NCI-H1105 treated with DMSO at 0.1 percent for 48 hours (cell line): ENCODE measurements at places on chromosomes 12 and 14.

- DNase-seq: no peak
Measured at GRCh38 chr12:1811281-1811947, 9.0 kb upstream of the LRTM2 start.

DNA sequence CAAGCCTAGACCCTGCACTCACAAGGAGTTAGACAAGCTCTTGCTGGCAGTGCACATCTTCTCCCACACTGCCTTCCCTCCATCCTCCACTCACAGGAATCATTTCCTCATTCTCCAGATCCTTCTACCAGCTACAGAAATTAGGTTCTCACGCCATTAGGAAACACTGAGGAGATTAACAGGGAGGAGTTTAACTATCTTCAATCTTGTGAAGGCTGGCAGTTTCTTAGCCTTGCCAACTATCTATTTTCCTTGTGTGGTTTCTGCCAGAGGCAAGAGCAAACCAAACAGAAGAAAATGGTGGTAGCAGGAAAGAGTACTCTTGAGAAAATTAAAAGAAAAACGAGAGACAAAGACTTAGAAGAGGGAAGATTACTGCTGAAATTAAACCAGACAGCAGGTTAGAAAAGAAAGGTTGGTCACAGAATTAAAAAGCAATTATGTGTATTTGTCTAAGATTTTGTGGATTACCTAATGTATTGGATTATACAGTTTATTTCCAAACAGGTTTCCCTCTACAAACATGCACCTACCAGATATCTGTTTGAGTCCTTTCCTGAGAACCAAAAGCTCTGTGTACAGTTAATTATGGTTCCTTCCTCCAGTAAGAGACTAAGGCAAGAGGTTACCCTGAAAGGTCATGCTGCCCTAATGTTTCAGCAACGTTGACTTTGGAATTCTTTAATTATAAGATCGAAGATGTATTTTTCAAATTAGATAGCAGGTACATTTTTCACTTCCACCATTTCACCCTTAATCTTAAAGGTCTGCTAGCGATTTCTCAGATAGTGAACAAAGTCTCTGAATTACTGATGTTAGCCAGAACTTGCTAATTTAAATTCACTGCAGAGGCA, 5.0 kb downstream of the RERG start:
- DNase-seq: no peak

DNA sequence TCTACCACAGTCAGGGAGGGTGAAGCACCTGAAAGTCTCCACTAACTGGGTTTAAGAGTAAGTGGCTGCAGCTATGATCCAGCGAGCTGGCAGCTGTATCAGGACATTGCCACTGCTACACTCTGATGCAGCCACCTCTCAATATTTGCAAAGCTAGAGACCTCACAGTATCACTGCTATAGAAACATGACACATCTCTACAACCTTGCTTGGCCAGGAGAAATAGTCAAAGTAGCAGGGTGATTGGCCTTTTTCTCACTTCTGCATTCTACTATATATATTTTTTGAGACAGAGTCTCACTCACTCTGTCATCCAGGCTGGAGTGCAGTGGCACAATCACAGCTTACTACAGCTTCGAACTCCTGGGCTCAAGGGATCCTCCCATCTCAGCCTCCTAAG, 9.3 kb upstream of the FMNL3 start:
- DNase-seq: no peak

GRCh38 chr12:125882141-125882540, 816.9 kb downstream of the AACS start:
- DNase-seq: peak; percentile 3

DNA sequence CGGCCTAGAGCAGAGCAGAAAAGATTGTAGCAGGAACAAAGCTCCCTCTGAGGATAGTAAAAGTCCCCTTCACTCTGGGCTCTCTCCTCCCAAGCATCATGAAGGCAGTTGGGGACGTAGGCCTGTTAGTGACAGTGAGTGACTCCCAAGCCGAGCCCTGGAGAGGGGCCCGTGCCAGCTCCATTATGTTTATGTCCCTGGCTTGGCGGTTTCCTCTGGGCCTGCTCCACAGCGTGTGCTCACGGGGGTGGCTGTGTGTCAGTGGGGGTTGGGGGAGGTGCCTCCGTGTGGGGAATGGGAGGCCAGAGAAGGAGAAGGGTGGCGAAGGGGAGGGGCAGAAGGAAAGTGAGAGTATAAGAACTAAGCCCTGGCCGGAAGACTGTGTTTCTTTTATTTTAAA, 170.0 kb upstream of the VASH1 start:
- no peak for DNase-seq

DNA sequence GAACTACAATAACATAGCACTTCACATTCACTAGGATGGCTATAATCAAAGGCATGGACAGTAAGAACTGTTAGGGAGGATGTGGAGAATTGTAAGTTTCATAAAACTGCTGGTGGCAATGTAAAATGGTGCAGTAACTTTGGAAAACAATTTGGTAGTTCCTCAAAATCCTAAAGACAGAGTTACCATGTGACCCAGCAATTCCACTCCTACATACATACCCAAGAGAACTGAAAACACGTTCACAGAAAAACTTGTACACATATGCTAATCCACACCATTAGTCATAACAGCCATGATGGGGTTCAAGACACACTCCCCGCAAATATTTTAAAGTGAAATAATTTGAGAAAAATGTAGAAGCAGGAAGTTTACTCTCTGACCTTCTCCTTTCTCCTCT, 31.7 kb downstream of the GALC start:
- DNase-seq: no peak

GRCh38 chr12:70660620-70661219, 23.5 kb upstream of the PTPRB start:
- DNase-seq: no peak

DNA sequence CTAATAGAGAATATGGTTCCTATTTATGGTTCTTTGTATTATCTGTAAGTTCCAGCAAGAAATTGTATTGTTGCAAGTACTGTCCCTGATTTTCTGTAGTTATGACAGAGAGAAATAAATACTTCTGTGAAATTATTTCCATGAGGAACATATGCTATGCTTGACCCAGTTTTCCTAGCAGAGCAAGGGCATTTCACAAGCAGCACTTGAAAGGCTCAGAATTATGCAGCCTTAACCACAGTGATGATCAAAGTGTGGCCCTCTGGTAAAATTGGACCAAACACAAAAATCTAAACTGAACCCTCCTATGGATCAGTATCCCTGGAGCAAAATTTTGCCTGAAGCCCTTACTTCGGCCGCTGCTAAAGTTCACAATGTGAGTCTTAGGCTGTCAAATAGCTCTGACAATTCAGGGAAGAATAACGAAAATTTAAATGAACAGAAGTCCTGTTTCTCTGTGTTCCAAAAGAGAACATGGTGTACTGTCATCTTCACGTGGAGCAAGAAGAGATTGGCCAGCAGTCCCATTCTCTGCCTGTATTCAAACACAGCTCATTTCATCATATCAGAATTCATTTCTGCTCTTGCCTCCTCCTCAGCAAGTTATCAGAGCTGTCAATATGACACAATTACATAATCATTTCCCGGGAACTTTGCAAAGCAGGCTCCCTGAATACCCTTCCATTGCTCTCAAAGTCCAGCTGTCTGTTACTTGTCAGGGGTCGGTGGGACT, 471.9 kb downstream of the RPS29 start:
- no peak for DNase-seq

- DNase-seq: peak; percentile 88
Measured at GRCh38 chr14:99564256-99564925, 39.6 kb downstream of the CCDC85C start.

- DNase-seq: no peak
Measured at GRCh38 chr14:73895939-73896338, 9.3 kb downstream of the ZNF410 start.

- DNase-seq: no peak
Measured at GRCh38 chr12:98431089-98431488, 84.3 kb upstream of the TMPO start.

DNA sequence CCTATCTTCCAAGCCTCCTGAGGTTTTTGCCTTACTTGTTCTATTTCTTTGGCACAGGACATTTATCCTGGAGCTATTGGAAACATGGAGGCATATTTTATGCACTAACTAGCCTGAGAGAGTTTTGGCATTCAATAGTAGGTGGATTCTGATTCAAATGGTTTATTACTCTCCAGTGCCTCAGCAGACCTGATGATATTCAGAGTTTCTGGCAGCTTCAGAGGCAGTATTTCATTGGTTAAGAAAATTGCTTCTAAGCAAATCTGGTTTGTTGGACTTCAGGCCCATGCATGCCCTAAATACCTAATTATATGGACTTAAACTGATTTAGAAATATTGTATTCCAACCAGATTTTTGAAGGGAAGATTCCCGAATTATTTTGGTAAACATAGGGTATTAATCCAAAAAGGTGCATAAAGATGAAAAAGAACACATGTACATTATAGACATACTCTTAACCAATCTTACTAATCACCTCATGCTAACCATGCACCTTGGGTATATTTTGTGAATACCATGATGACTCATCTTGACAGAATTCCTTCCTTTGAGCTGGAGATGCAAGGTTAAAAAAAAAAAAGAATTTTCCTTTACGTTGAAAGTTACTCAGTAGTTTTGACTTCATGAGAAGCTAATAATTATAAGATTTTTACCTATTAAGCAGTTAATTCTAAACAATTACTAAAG, 44.3 kb upstream of the KTN1 start:
- no peak for DNase-seq

- DNase-seq: peak; percentile 67
Measured at GRCh38 chr12:120710031-120710804, at the start of gene UNC119B. TSS of gene UNC119B (plus strand) at chr12:120710458. CDS start at chr12:120710475, 17 bp downstream.

GRCh38 chr12:130944878-130945277, 8.8 kb upstream of the ADGRD1 start:
- no peak for DNase-seq

- no peak for DNase-seq
Measured at GRCh38 chr14:95125221-95125620, 32.1 kb downstream of the DICER1 start.

- no peak for DNase-seq
Measured at GRCh38 chr14:52692248-52692962, 3.0 kb downstream of the ERO1A start.

- DNase-seq: no peak
Measured at GRCh38 chr12:69396041-69396440, 36.5 kb downstream of the YEATS4 start.

GRCh38 chr12:32049956-32050355, 56.7 kb upstream of the BICD1 start:
- no peak for DNase-seq

DNA sequence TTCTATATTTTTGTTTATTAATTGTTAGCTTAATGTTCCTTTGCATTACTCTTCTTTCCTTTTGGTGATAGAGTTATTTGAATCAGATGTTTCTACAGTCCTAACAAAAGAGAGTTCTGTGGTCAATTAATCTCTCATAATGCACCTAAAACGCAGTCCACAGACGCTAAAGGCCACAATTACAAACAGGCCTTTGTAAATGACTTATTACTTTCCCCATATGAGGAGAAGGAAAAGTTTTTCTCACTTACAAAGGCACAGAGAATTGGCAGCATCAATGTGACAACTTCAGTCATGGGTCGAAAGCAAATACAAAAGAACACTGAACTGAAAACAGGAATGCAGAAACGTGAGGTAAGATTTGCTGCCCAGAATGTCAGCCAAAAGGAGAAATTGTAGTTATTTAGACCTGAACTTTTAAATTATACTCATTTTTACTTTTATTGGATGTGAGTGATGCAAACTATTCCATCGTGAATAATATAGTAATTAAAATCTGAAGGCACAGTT, 142.0 kb upstream of the SYT10 start:
- no peak for DNase-seq
